Activated naive CD4-positive, alpha-beta T cell treated with anti-CD3 and anti-CD28 coated beads, Interleukin-2, amount 50 U/mL, for 16 hours (primary cell): ENCODE measurements at places on chromosomes 5 and 9.

DNA sequence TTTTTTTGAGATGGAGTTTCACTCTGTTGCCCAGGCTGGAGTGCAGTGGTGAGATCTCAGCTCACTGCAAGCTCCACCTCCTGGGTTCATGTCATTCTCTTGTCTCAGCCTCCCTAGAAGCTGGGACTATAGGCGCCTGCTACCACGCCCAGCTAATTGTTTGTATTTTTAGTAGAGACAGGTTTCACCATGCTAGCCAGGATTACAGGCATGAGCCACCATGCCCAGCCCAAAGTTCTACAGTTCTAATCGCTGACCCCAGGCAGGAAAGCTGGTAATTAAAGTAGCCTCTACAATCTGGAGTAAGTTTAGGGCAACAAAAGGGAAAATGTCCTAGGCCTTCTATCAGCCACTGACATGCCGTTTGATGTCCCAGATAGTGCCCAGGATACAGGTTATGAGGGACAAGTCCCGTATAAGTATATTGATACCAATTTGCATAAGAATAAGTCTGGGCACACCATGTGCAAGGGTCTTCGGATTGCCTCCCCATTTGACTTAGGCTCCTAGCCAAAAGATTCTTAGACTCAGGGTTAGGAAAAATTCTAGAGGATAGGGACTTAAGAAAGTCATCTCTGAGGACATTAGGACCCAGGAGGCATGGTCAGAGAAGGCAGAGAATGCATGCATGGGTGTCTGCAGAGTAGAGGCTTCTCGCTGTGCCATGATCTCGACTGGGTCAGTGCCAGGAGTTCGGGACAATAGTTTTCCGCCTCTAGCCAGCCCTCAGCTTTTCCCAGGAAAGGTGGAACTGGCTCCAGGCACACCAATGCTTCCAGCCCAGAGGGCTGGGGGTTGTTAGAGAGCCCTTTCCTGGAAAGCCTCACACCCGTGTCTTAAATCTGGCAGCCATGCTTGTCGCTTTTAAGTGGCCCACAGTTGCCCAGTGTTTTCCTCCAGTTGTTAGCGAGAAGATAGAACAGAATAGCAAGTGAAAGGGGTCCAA is 1111.1 kb downstream of the TAF11L14 start:
- no peak for DNase-seq

DNA sequence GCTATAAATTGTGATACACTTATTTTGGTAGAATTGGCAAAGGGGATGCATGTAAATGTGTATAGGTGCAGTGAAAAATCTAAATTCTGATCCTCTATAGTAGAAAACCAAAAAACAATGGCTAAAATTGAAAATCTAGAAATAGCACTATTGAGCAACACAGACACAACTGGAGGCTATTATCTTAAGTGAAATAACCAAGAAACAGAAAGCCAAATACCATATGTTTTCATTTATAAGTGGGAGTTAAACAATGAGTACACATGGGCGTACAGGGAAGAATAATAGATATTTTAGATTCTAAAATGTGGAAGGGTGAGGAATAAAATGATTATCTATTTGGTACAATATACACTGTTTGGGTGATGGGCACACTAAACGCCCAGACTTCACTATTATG is 183.2 kb upstream of the TUSC1 start:
- DNase-seq: no peak

DNA sequence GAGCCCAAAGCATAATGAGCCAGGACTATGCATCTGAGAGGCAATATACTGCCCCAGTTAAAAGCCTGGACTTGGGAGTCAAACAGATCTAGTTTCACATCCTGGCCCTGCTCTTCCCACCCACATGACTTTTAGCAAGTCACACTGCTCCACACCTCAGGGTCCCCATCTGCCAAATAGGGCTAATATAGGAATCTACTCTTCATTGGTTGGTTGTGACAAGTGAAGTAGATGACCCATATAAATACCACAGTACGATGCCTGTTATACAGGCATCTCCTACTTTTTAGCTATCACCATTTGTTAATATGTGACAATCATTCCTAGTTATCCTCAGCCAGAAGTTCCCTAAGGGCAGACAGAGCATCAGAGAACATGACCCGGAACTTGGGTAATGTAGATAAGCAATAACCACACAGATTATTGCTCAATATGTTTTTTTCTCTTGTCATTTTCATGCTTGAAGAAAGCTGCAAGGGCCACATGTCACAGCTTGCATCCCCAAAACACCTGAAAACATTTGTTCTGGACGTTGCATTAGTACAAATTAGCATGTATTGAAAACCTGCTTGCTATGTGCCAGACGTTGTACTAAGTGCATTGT is 20.4 kb downstream of the ADAM19 start:
- no peak for DNase-seq

DNA sequence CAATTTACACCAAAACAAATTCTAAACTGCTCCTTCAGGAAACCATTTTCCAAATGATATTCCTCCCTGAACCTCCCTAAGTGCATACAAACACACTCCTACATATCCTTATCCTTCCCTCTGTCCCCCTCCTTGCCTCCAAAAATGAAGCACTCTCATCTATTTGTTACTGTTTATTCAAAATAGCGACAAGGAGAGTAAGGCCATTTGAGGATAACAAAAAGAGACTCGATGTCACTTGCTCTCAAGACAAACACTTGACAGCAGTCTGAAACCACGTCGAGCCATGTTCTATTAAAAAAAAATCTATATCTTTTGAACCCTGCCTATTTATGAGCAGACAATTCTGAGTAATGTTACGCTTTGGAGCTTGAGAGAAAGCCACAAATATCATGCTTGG is 547.9 kb downstream of the DTWD2 start:
- no peak for DNase-seq

GRCh38 chr5:35365758-35366157 is 135.5 kb upstream of the PRLR start:
- no peak for DNase-seq

GRCh38 chr9:97983589-97984187 is 547 bp downstream of the ANP32B start:
- peak; percentile 77 for DNase-seq

DNA sequence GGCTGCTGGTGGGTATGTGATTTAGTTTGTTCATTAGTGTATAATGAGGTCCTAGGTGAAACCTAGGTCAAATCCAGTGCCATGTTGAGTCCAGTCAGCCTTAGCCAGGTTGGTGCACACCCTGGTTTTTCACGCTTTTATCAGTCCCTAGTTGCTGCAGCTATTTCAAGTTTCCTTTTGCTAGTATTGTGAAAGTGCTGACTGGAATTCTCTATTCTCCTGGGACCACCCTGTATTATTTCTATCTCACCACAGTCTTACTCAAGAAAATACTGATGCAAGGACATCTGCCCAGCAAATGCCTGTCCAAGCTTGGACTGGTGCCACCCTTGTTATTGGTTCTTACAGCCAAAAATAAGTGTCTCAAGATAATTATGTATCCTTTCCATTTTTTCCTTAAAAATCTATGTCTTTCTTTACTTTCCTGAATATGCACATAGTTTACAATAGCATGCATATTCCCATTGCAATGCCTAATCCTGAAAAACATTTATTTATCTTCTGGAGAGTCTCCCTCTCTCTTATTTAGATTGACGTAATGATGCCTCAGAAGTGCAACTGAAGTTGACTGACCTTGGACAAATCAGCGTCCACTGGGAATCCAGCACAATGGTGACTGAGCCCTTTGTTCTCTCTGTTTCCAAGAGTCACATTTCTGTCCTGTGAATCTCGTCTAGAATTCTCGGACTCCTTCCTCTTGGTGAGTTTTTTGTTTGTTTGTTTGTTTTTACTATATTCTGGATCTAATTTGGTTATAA is 1075.0 kb downstream of the CDH9 start:
- no peak for DNase-seq

DNA sequence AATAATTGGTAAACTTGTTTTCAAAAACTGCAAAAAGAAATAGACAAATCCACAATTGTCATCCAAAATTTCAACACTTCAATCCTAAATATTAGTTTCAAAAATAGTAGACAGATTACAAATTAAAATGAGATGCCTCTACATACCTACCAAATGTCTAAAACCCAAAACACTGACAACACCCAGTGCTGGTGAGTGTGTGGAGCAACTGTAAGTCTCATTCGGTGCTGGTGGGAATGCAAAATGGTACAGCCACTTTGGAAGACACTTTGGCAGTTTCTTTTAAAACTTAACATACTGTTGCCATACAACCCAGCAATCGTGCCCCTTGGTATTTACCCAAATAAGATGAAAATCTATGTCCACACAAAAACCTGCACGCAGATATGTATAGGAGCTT is 6.7 kb downstream of the ECM2 start:
- no peak for DNase-seq

DNA sequence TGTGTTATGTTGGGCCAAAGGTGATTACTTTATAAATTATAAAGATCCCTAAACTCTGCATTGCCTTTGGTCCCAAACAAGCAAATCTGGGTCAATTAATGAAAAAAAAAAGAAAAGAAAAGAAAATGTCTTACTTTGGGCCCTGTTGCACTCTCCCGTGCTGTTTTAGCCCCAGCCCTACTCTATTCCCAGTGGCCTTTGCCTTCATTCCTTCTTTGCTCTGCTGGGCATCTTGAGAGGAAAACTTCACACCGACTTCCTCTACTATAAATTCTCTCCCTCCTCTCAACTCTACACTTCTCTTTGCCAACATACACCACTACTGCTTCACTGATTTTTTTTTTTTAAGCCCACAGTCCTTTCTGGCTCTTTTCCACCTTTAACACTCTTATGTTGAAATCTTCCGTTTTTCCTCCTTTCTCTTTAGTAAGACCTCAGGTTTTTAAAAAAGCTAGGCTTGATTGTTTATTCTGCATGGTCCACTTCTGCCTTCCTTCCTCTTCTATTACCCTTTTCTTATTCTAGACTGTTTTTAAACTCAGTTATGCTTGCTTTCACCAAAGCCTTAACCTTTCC is 4.5 kb upstream of the MSMP start:
- DNase-seq: no peak

DNA sequence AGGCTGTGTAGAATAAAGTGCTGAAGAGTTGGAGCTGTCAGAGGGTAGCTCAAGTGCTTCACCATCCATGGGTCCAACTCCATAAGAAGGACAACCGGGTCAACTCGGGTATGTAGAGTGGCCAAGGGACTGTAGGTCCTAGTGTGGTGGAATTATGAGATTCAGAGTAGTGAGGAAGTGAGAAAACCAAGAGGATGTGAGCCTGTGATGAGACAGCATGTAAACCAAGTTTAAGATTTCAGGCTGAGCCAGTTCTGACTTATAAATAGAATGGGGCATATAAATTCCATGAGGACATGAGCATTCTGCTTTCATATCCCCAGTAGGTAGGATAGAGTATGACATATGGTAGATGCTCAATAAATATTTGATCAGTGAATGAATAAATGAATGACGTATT is 96.3 kb downstream of the CFAP95 start:
- no peak for DNase-seq

GRCh38 chr5:177468685-177469628 is 4.5 kb downstream of the DBN1 start:
- DNase-seq: no peak

DNA sequence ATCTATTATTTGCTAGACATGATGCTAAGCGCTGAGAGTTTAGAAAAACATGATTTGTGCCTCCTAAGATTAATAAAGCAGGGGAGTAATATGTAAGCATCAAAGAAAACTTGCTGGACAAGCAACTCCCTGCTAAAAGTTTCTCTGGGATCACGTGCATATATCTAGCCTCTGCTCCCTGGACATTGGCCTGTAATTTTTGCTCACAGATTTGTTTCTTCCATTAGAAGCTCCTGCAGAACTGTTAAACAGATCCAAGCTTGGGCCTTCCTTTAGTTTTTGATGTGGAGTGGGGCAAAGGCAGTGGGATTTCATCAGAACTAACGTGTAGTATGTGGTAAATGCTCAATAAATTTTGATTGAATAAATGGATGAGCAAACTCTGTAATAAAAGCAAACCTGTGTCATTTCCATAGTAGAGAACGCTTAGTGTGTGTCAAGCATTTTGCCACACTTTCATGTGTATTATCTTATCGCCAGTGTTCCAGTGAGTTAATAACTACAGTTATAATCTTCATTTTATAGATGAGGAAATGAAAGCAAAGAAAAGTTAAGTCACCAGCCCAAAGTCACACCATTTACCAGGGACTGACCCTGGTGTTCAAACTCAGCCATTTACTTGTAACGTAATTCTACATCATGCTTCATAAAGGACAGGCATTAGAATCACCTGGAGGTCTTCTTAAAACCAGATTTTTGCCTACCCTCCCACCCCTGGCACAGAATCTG is 100.3 kb downstream of the PCSK5 start:
- DNase-seq: no peak

DNA sequence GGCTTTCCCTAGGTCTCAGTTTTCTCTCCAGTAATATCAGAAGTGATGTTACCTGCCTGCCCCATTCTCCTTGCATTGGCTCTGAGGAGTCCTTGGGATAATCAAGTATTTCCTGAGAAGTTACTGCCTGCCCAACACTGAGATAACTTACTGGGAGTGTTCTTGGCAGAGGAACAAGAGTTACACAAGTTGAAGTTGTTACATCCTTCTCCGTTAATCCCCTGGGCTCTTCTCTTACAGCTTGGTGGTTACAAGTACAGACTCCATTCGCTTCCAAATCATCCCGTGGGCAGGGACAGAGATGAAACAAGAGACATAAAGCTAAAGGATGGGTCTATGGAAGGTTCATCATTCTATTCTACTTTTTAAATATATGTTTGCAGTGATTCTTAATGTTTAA is 74.1 kb upstream of the SAP30L start:
- no peak for DNase-seq
